HCT116 (cell line): ENCODE measurements at places on chromosomes 7 and 10. TPM values are rescaled to one million over a fixed set of nuclear protein-coding genes. Genes with fewer than 3 reads are reported as not detected.

GRCh38 chr10:119830851-119831250 lies 41.8 kb downstream of the MCMBP start:
- DNase-seq, result no peak

- no peak for DNase-seq
These were observed 2.9 kb downstream of the INPP5A start for GRCh38 chr10:132540456-132540855.

GRCh38 chr7:139842401-139843210 lies 13.5 kb downstream of the TBXAS1 start:
- DNase-seq, result no peak

GRCh38 chr7:134770676-134771075 lies 8.8 kb upstream of the CALD1 start:
- DNase-seq, result no peak

DNA sequence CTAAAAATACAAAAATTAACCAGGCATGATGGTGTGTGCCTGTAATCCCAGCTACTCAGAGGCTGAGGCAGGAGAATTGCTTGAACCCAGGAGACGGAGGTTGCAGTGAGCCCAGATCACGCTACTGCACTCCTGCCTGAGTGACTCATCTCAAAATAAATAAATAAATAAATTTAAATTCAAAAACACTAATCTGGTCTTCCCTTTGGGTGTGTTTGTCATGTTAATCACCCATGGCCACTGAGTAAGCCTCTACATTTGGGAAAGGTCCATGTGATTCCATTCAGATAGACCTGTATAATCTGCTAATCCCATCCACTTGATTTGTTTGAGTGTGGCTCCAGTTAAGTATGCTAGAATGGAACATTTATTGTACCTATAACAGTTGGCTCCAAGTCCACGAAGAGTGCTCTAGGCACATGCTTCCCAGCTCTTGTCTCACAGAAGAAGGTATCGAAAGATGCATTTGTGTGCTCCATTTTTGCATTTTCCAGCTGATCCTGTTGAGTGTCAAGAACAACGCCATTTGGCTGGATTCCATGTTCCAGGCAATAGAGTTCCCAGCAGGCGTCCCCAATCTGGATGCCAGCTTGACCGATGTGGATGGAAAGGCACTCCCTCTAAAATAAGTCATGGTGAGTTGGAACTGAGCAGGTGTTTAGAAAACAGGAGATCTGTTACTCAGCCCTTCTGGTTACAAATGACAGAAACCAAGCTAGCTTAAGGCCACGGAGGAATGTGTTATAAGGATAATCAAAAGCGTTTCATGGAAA lies 4.0 kb downstream of the TUBAL3 start:
- no peak for DNase-seq

DNA sequence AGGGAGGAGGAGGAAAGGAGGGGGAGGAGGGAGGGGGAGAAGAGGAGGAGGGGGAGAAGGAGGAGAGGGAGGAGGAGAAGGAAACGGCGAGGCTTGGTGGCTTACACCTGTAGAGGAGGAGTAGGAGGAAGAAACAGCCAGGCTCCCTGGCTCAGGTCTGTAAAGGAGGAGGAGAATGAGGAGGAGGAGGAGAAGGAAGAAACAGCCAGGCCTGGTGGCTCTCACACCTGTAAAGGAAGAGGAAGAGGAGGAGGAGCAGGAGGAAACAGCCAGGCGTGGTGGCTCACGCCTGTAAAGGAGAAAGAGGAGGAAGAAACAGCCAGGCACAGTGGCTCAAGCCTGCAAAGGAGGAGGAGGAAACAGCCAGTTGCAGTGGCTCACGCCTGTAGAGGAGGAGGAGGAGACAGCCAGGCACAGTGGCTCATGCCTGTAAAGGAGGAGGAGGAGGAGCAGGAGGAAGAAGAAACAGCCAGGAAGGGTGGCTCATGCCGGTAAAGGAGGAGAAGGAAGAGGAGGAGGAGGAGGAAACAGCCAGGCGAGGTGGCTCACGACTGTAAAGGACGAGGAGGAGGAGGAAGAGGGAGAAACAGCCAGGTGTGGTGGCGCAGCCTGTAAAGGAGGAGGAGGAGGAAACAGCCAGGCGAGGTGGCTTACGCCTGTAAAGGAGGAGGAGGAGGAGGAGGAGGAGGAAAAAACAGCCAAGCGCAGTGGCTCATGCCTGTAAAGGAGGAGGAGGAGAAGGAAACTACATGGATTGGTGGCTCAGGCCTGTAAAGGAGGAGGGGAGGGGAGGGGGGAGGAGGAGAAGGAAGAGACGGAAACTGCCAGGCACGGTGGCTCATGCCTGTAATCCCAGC lies 14.9 kb upstream of the CRCP start:
- peak; percentile 86 for DNase-seq

- DNase-seq, result no peak
These were observed 717.1 kb upstream of the LRRN3 start for GRCh38 chr7:110373859-110374258.

DNA sequence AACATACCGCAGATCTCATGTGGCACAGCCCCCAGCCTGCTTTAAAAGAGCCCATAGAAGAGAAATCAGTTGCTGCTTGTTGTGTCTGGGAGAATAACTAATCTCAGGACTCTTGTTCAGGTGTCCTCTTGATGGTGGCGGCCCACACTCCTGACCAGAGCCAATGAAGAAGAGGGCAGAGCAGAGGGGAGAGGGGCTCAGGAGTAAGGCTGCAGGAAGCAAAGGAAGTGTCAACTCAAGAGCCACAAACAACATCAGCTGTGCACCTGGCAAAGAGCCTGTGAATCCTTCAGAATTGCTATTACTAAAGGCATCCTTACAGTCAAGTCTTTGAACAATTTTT lies 59.8 kb upstream of the PTN start:
- no peak for DNase-seq

GRCh38 chr10:130889780-130890179 lies 421.7 kb downstream of the TCERG1L start:
- no peak for DNase-seq

DNA sequence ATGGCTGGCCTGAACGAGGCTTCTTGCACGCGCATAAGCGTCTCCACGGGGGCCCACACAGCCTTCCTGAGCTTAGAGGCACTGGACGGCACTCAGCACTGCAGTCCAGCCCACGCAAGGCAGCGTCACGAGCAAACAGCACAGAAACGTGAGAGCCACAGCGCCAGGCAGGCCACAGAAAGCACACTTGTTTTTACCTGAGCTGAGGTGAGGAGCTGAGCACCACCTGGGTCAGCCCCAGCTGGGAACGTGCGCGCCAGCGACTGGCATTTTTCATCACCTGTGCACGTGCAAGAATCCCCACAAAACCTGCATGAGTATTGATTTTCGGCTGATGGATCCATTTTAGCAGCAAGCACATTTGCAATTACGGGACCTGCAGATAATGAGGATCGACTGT lies 26.7 kb downstream of the IQCE start:
- no peak for DNase-seq

GRCh38 chr7:159149488-159149887 lies 4.8 kb upstream of the VIPR2 start:
- DNase-seq, result no peak

DNA sequence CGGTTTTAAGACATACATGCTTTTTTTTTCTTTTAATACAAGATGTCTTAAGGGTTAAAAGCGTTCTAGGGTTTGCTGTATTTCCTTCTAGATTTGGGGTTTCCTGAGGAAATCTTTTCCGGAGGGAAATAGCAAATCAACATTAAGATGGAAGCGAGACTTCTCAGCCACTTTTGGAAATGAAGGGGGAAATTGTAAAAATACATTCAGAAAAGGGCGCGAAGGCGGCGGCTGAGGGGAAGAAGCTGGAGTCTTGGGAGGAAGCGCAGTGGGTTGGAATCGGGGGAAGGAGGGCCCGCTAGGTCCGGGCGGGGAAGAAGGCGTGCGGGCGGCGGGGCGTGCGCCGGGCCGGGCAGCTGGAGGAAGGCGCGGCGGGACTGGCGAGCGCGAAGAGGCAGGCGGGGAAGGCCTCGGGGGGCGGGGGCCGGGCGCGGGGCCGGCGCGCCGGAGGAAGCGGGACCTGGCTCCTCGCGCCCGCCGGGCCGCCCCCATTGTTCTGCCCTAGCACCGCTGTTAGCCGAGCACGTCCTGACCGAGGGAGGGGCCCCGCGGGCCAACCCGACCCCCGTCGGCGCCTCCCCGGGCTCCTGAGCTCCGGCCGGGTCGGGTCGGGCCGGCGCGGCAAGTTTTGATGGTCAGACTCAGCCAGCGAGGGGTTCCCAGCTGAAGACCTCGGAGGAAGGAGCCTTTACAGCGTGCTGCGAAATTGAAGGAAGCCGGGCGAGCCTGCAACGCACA lies 1.5 kb upstream of the SKIDA1 start:
- DNase-seq, result no peak

DNA sequence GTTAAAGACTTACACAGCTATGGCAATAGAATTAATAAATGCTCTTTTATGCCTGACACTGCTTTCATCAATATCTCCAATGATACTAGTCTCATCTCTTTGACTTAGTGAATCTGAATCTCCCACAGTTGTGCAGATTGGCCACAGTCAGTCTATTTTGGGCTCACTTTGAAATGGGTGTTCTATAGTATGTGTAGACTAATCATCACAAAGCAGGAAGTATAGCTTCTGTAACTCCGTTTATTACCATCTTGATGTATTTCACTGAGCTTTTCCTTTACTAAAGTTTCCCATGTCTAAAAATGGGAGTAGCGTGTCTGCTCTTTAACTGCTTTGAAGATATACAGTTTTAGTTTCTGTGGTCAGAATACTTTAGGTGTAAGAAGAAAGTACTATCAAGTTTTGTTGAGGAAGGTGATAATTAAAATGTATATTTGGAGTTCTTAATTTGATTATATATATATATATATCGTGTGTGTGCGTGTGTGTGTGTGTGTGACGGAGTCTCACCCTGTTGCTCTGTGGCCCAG lies 70.1 kb downstream of the ST7 start:
- DNase-seq, result no peak

DNA sequence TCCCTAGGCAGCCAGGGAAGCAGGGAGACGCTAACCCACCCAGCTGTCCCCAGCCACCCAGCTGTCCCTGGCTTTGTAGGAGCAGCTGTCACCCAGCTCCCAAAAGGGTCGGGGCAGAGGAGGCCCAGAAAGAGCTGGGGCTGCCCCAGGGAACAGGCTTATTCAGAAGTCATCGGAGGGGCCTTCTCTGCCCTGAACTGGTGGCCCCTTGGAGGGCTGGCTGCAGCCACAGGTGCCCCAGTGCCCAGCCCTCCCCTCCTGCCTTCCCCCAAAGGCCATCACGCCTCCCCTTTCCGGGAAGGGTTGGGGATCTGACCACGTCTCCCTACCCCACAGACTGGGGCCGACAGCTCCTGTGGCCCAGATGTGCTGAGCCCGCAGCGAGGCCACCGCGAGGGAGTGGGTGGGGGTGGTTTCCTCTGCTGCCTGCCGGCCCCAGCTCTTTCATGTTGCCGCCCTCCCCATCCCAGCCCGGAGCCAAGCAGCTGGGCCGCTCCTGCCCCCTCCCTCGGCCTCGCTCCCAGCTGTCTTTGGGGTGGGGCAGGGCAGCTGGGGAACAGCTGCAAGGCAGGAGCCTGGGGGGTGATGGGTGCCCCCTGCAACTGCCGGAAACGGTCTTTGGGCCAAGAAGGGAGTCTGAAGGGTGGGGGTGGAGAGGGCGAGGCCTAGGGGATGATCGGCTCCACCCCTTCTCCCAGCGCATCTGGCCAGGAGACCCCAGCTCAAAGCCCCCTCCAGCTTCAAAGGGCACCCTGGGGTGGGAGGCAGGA lies 16.8 kb downstream of the TRIM8 start:
- DNase-seq, result no peak

DNA sequence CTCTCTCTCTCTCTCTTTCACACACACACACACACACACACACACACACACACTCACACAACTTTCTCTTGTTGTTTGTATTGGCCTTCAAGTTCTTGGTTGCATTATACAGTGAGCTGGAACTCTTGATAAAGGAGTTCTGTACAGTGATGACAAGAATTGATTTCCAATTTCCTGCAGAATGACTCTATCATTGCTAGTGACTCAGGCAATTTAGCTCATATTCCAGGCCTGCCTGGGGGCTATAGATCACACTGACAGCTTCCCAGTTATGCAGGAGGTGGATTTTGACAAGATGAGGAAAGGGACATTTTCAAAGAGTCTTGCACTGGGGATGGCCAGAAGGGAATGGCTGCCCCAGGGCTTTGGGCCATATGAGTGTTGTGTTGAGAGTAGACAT lies 508.8 kb downstream of the TYW1 start:
- no peak for DNase-seq

DNA sequence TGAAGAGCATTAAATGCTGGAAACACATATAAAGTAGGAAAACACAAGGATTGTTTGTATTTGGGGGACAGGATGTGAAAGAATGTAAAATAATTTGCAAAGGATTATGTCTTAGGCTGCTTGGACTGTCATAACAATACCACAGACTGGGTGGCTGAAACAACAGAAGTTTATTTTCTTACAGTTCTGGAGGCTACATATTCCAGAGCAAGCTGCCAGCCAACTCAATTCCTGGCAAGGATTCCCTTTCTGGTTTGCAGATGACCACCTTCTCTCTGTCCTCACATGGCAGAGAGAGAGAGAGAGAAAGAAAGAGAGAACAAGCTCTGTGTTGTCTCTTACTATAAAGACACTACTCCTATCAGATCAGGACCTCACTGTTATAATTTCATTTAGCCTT lies 8.8 kb upstream of the LAMB4 start:
- no peak for DNase-seq

DNA sequence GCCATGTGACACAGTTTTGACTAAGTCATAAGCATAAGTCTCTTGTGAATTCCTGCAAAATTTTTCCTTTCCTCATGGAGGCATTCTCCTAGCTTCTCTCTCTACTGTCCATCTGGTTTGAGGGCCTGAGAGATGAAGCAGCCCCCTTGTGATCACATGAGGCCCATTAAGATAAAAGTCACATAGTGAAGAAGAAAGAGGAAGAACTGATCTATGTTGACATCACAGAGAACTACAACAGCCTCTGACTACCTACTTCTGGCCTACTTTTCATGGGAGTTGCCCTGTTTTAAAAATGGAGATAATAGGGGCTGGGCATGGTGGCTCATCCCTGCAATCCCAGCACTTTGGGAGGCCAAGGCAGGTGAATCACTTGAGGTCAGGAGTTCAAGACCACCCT lies 50.4 kb downstream of the TFEC start:
- no peak for DNase-seq

DNA sequence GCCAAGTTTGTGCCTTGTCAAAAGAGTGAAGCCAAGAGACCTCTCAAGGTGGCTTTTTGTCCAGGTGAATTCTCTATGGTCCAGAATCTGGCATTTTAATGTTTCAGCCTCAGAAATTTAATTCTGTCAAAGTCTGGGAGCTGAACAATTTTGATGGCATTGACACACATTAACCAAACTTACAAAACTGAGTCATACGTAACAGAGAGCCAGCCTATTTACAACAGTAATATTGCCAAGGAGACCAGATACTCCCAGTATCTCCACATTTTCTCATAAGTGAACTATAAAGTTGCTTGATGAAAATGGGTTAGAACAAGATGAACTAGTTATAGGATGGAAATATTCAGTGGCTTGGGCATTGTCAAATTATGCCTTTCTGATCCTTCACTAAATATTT lies 43.8 kb downstream of the PDE6C start:
- DNase-seq, result no peak

- no peak for DNase-seq
These were observed 19.5 kb downstream of the NPSR1 start for GRCh38 chr7:34677491-34677890.

- DNase-seq, result no peak
These were observed 31.3 kb downstream of the ANXA8 start for GRCh38 chr10:47452495-47453140.

Gene LIPN
- total RNA-seq, result not detected

Gene CRHR2
- not detected for total RNA-seq

Gene SAMD9L
- total RNA-seq, result 0.15 TPM

Gene DKK1
- total RNA-seq, result 315 TPM

Gene CFAP58
- total RNA-seq, result 0.91 TPM

Gene XRCC2
- total RNA-seq, result 14.8 TPM

Gene ABCB4
- total RNA-seq, result not detected

Gene NUTM2B
- 1.4 TPM for total RNA-seq

Gene ADARB2
- total RNA-seq, result not detected

Gene TMEM184A
- total RNA-seq, result 34.8 TPM

Gene EBLN1
- total RNA-seq, result not detected
